ENCODE measurements at places on chromosomes 11 and 22. TPM values are rescaled to one million over a fixed set of nuclear protein-coding genes. Genes with fewer than 3 reads are reported as not detected.

Gene SPTBN2
- 1.2 TPM for total RNA-seq

Gene ARHGAP32
- total RNA-seq, result 13.2 TPM

Gene OR8G1
- 0.17 TPM for total RNA-seq

Gene UPK3A
- total RNA-seq, result not detected

Gene MRGPRX4
- not detected for total RNA-seq

Gene BAIAP2L2
- total RNA-seq, result 1.3 TPM

Gene GATD1
- total RNA-seq, result 29.7 TPM

Gene MRGPRF
- total RNA-seq, result 77.2 TPM

Gene BARX2
- not detected for total RNA-seq

Gene SLC6A5
- total RNA-seq, result under 0.01 TPM

Gene RPS25
- total RNA-seq, result 1,241 TPM

Gene OR52I1
- not detected for total RNA-seq

Gene CCDC73
- not detected for total RNA-seq
